ENCODE measurements at places on chromosomes 16 and 17. TPM values are rescaled to one million over a fixed set of nuclear protein-coding genes. Genes with fewer than 3 reads are reported as not detected.

GRCh38 chr16:62974424-62974823 is 938.2 kb upstream of the CDH8 start:
- DNase-seq, result no peak

- no peak for DNase-seq
These were observed 60.0 kb downstream of the CLEC16A start for GRCh38 chr16:11004351-11004750.

DNA sequence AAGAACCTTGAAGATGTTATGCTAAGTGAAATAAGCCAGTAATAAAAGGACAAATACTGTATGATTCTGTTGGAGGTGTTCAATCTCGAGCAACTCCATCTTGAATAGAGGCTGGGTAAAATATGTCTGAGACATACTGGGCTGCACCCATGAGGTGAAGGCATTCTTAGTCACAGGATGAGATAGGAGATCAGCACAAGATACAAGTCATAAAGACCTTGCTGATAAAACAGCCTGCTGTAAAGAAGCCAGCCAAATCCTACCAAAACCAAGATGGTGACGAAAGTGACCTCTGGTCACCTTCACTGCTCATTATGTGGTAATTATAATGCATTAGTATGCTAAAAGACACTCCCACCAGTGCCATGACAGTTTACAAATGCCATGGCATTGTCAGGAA is 98.1 kb downstream of the RGS9 start:
- DNase-seq, result no peak

GRCh38 chr16:81397058-81397878 is 47.3 kb upstream of the CMIP start:
- DNase-seq, result no peak

The TSPAN10 gene
- total RNA-seq, result 0.47 TPM

The NTHL1 gene
- 23.5 TPM for total RNA-seq

The OTOP3 gene
- total RNA-seq, result 2.8 TPM

The ASPSCR1 gene
- total RNA-seq, result 35.2 TPM

- no peak for DNase-seq
These were observed 50.8 kb upstream of the JPH3 start for GRCh38 chr16:87551487-87551886.

The MTSS2 gene
- 151 TPM for total RNA-seq

DNA sequence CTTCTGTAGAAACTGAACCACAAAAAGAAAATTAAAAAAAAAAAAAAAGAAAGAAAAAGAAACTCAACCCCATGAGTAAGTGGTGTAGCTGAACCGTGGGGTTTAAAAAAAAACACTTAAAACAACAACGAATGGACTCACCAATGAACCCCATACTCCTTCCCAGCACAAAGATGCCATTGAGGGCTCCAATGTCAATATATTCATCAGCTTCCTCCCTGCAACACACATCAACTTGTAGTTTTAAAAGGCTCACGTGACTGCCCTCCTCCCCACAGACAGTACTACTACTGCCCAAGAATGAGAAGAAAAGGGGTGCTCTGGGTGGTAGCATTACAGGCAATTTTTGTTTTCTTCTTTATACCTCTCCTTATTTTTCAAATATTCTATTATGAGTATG is 3.3 kb upstream of the KLHL11 start:
- no peak for DNase-seq

GRCh38 chr17:45394913-45395568 is 37.6 kb downstream of the ARHGAP27 start:
- peak; percentile 72 for DNase-seq

GRCh38 chr16:9860876-9861275 is 321.4 kb downstream of the GRIN2A start:
- DNase-seq, result no peak

- no peak for DNase-seq
These were observed 120.6 kb downstream of the USP22 start for GRCh38 chr17:20922128-20922670.
